Fibroblast of skin of right quadriceps (primary cell): ENCODE measurements at places on chromosomes 12 and 14.

GRCh38 chr14:91149462-91149861 lies 35.6 kb downstream of the DGLUCY start:
- DNase-seq = peak; percentile 97

GRCh38 chr12:86572455-86572854 lies 316.3 kb upstream of the MGAT4C start:
- DNase-seq = no peak

GRCh38 chr12:6200256-6201212 lies at the start of gene CD9:
Gene CD9 (plus strand): TSS chr12:6200400. CDS start chr12:6200500, 100 bp downstream.
- DNase-seq = no peak

DNA sequence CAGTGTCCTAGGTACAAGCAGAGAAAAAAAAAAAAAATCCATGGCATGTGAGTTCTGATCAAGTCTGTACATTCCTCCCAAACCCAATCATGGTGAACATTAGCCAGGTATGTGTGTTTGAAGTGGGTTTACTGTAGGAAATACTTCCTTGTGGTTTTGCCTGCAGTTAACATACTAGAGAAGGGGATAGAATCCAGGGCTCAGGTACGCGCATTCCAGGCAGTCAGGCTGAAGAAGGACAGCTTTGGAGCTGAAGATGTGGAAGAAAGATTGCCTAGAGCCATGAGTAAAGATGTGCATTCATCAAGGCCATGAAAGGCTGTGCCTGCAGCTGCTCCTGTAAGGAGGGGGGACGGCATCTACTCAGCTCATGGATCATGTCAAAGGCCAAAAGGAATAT lies 88.2 kb upstream of the NTF3 start:
- no peak for DNase-seq
